Stimulated activated CD8-positive, alpha-beta memory T cell treated with anti-CD3 and anti-CD28 coated beads, Interleukin-4, amount 100 ng/mL, for 4 hours (primary cell): ENCODE measurements at places on chromosomes 2 and 18.

DNA sequence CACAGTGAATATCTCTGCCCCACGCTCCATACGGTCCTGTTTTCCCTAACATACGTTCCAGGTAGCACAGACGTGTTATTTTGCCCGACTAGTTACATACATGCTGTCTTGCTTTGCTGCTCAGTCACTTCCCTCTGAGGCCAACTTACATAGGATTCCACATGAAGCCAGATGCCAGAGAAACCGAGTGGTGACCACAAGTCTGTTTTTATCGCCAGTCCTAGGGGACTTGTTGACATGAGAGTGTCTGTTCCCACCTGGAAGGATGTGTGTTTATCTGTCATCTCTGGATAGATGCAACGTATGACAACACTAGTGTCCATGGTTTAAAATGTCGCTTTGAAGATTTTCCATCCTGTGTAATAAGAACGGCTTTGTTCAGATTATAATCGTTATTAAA, 32.6 kb downstream of the PMAIP1 start:
- DNase-seq = no peak

DNA sequence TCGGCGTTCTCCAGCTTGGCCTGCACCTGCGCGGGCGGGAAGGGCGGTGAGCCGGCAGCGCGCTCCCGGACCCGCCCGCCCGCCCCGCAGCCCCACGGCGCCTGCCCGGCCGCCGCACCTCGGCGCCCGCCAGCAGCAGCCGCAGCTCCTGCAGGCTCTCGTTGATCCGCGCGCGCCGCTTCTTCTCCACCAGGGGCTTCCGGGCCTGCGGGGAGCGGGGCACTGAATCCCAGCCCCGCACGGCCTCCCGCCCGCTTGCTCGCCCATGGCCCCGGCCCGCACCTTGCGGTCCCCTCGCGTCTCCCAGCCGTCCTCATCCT, 335 bp downstream of the HES6 start:
- no peak for DNase-seq

GRCh38 chr18:2847317-2848246, 776 bp downstream of the EMILIN2 start:
- no peak for DNase-seq

DNA sequence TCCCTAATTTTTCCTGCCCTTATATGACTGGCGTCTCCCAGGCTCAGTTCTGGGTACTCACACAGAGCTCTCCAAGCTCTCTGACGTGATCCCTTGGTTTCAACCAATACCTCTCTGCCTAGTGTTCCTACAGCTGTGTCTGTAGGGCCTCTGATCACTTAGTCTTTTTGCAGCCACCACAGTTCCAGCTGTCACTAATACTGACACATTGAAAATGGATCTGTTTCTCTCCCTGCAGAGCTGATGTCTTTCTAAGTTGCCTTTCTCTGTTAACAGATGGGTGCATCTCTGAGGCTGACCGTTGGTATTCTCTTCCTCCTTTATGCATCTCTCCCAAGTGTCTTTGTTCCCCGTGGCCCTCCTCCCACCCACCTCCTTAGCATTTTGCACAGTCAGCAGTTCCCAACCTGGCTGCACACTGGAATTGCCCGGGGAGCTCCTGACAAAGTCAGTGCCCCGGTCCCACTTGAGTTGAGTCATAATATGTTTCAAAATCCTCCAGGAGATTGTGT, 62.5 kb downstream of the CERS6 start:
- no peak for DNase-seq

DNA sequence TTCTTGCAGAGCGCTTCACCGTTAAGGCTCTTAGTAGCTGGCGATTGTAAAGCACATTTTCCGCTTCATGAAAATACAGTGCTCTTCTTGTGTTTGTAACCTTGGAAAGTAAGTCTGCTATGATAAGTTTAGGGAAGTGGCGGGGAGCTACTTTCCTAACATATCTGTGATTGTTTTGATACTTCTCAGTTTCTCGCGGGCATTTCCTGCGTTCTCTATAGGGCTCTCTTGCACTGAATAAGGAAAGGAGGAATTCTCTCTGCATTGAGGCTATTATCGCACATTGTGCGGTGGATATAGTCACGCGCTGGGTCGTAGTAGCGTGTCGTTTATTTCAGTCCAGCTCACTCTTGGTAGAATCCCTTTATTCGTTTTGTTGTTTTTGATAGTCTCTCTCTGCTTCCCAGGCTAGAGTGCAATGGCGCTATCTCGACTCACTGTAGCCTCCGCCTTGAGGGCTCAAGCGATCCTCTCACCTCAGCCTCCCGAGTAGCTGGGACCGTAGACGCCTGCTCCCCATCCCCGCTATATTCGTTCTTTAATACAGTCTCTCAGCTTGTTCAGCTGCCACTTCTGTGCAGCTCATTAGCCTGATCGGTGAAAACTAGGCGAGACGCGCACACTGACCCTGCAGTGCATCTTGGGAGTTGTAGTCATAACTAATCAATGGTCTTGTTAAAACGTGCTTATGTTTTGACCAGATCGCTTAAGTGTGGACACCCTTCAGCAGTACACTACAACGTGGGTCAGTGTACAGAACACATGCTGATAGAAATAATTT, 1.0 kb upstream of the PPP4R3B start:
- peak; percentile 4 for DNase-seq

- DNase-seq = peak; percentile 18
Measured at GRCh38 chr2:231104115-231104713, 20.6 kb downstream of the HTR2B start.
